Fibroblast of the aortic adventitia (primary cell): ENCODE measurements at places on chromosomes 3 and 15. TPM values are rescaled to one million over a fixed set of nuclear protein-coding genes. Genes with fewer than 3 reads are reported as not detected.

UPK1B gene
- total RNA-seq, result 0.09 TPM in 1 of 2 replicates, not detected in the other

ZNF80 gene
- not detected in 2 replicates for total RNA-seq

EPHB1 gene
- total RNA-seq, result 1.2 and 3.0 TPM in 2 replicates

KCNMB3 gene
- 0.08 and 2.2 TPM in 2 replicates for total RNA-seq

THBS1 gene
- 141 and 353 TPM in 2 replicates for total RNA-seq

C3orf49 gene
- total RNA-seq, result not detected in 2 replicates

HCN4 gene
- not detected in 2 replicates for total RNA-seq

ZNF860 gene
- 0.33 and 1.2 TPM in 2 replicates for total RNA-seq

OR5K1 gene
- 0.57 TPM in 1 of 2 replicates, not detected in the other for total RNA-seq

DUOXA2 gene
- not detected in 2 replicates for total RNA-seq

DISP2 gene
- 0.08 and 0.36 TPM in 2 replicates for total RNA-seq

FMN1 gene
- 1.1 and 9.2 TPM in 2 replicates for total RNA-seq

TMEM207 gene
- not detected in 2 replicates for total RNA-seq

ATP8B4 gene
- total RNA-seq, result 0.99 and 1.1 TPM in 2 replicates

SLC2A2 gene
- not detected in 2 replicates for total RNA-seq

PLIN1 gene
- 0.27 and 0.41 TPM in 2 replicates for total RNA-seq

GOLGA6L22 gene
- not detected in 2 replicates for total RNA-seq

KLHL6 gene
- not detected in 2 replicates for total RNA-seq

CELSR3 gene
- total RNA-seq, result 0.81 and 0.98 TPM in 2 replicates

CLRN1 gene
- total RNA-seq, result not detected in 2 replicates

CD80 gene
- total RNA-seq, result not detected in 2 replicates

AQR gene
- total RNA-seq, result 33.0 and 34.6 TPM in 2 replicates

SLC51A gene
- total RNA-seq, result not detected in 2 replicates

GASK1A gene
- 0.63 and 0.82 TPM in 2 replicates for total RNA-seq

IQSEC1 gene
- 15.9 and 16.0 TPM in 2 replicates for total RNA-seq

ACKR2 gene
- total RNA-seq, result under 0.01 and 0.41 TPM in 2 replicates

ACOX2 gene
- 19.2 and 29.5 TPM in 2 replicates for total RNA-seq

AGBL1 gene
- total RNA-seq, result not detected in 2 replicates

FAM81A gene
- total RNA-seq, result 0.81 and 2.6 TPM in 2 replicates

CHST13 gene
- 0.09 TPM in 1 of 2 replicates, not detected in the other for total RNA-seq

NDUFAF3 gene
- total RNA-seq, result 22.1 and 41.0 TPM in 2 replicates

EPB42 gene
- not detected in 2 replicates for total RNA-seq

DPP8 gene
- total RNA-seq, result 45.2 and 46.5 TPM in 2 replicates

SCAANT1 gene
- not detected in 2 replicates for total RNA-seq
